ENCODE measurements at places on chromosomes 5 and 9. TPM values are rescaled to one million over a fixed set of nuclear protein-coding genes. Genes with fewer than 3 reads are reported as not detected.

The NSG2 gene
- total RNA-seq = not detected

The SHC3 gene
- 0.08 TPM for total RNA-seq

The RMI1 gene
- total RNA-seq = 10.4 TPM

The RNF180 gene
- total RNA-seq = 13.7 TPM

The CXXC5 gene
- 59.1 TPM for total RNA-seq

The ADRB2 gene
- 4.0 TPM for total RNA-seq

The CSF1R gene
- 26.4 TPM for total RNA-seq

The GLRA1 gene
- total RNA-seq = not detected

The FOXD1 gene
- not detected for total RNA-seq

The LECT2 gene
- 93.8 TPM for total RNA-seq

The TMEM252 gene
- not detected for total RNA-seq

DNA sequence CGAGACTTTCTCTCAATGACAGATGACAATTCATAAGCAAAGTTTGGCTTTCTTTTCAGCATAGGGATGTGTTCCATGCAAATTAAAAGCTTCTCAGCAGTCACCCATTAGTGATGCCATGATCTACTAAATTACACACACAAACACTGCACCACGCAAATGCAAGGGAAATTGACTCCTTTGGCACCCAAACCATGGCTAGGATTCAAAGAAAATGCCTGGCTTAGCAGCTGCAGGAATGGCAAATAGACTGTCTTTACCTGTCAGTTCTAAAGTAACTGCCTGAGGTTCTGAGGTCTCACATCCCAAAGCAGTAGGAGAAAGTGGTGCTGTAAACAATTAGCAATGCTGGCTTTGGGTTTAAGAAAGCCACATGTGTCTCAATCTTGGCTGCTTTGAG lies 108.6 kb upstream of the ATP10B start:
- no peak for DNase-seq

GRCh38 chr5:167061695-167062094 lies 1229.8 kb upstream of the WWC1 start:
- no peak for DNase-seq

DNA sequence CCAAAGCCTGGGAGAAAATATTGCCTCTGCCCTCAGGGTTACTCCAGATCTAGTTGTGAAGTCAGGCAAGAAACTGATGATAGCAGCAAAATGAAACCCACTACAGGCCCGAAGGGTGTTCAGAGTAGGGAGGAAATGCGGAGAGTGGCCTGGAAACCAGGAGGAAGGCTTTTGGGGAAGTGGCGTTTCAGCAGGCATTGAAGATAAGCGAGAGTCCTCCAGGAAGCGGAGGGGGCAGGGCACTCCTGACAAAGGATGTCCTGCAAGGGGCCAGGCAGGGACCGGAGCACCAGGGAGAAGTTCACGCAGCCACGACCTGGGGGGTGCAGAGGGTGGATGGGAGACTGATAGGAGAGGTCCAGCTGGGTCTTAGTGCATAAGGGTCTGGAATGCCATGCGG lies 7.8 kb upstream of the FOXI1 start:
- no peak for DNase-seq

DNA sequence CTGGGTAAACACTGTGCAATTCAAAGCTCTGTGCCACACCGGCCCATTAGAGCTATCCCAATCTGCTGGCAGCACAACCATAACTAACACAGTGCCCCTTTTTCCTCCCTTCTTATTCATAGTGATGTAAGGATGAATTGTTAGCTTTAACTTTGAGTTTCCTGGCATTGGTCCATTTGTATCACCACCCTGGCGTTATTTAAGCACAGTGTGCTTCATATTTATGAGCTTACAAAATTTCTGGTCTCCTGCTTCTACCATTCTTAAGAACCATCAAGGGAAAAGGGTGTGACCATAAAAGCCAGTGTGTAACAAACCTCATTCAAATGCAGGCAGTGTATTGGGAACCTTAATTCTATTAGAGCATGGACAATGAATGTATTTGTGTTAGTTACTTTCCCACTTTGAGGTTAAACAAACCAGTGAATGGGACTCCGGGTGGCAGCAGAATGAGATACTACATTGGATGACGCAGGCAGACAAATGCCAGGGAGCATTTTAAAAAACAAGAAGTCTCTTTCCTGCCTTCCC lies 222.6 kb downstream of the TMEM161B start:
- no peak for DNase-seq

DNA sequence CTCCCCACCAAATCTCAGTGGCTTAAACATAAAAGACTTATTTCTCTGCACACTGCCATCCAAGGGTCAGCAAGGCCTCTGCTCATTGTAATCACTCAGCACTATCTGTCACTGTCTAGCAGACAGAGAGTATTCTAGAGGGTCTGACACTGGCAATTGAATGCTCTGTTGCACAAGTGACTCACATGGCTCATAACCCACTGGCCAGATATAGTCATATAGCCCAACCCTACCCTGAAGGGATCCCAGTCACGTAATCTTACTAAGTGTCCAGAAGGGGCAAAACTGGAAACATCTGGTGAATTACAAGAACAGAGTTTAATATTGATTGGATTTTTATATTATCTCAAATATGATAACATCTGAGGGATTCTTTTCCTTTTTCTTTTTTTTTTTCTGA lies 80.7 kb downstream of the TSSK1B start:
- DNase-seq = no peak

DNA sequence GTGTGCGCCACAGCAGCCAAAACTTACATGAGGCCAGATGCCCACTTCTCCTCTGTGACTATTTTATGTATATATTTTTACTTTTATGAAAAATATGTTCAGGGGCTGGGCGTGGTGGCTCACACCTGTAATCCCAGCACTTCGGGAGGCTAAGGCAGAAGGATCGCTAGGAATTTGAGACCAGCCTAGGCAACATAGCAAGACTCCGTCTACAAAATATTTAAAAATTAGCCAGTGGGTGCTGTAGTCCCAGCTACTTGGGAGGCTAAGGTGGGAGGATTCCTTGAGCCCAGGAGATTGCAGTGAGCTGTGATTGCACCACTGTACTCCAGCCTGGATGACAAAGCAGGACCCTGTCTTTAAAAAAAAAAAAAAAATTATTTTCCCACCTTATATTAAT lies 83.2 kb downstream of the RFK start:
- DNase-seq = no peak

- no peak for DNase-seq
Measured at GRCh38 chr5:134491841-134492442, 33.5 kb upstream of the JADE2 start.

- DNase-seq = no peak
Measured at GRCh38 chr9:130829762-130830161, 5.3 kb upstream of the ABL1 start.
